ENCODE measurements at places on chromosomes 5 and 9.

GRCh38 chr9:128689820-128690683 is 1.0 kb downstream of the SET start:
- DNase-seq, result peak; percentile 46

DNA sequence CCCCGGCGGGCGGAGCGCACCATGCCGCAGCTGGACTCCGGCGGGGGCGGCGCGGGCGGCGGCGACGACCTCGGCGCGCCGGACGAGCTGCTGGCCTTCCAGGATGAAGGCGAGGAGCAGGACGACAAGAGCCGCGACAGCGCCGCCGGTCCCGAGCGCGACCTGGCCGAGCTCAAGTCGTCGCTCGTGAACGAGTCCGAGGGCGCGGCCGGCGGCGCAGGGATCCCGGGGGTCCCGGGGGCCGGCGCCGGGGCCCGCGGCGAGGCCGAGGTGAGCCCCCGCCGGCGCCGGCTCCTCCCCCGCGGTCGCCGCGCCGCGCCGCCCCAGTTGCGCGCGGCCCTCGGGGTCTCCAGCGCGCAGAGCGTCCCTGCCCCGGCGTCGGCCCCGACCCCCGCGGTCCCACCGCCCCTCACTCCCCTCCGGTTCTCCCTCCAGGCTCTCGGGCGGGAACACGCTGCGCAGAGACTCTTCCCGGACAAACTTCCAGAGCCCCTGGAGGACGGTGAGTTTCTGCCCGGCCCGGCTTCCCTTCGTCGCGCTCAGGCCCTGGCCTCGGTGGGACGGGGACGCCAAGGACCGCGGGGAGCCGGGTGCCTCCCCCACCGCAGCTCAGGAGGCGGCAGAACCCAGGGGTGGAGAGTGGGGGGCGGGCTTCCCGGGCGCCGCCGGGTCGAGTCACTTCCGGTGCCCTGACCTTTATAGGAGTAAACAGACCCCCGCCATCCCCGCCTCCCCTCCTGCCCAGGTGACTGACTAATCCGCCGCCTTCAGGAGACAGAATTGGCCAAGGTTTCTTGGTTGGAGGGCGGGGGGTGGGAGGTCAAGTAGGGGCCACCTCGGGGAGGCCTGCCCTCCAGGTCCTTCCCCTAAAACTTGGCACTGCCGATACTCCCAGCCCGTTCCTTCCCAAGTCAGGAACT is 665 bp downstream of the TCF7 start:
- DNase-seq, result peak; percentile 64

DNA sequence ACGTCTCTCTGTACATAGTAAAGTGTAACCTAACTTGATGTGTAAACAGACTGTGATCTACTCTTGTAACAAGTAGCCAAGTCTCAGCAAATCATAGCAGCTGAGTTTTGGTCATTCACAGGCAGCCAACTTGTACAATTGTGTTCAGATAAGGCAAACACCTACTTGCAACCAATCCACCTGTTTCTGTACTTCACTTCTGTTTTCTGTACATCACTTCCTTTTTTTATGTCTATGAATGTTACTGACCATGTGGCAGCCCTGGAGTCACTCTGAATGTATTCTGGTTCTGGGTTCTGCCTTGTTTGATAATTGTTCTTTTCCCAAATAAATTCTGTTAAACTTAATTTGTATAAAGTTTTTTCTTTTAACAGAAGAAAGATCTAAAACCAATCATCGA is 26.0 kb downstream of the RLN2 start:
- no peak for DNase-seq

GRCh38 chr5:78607864-78608263 is 40.7 kb downstream of the LHFPL2 start:
- no peak for DNase-seq

GRCh38 chr5:16518606-16519005 is 53.0 kb upstream of the ZNF622 start:
- no peak for DNase-seq

GRCh38 chr5:59661311-59661710 is 232.2 kb downstream of the PDE4D start:
- DNase-seq, result no peak

GRCh38 chr9:33506626-33507370 is 17.3 kb upstream of the ANKRD18B start:
- DNase-seq, result no peak

DNA sequence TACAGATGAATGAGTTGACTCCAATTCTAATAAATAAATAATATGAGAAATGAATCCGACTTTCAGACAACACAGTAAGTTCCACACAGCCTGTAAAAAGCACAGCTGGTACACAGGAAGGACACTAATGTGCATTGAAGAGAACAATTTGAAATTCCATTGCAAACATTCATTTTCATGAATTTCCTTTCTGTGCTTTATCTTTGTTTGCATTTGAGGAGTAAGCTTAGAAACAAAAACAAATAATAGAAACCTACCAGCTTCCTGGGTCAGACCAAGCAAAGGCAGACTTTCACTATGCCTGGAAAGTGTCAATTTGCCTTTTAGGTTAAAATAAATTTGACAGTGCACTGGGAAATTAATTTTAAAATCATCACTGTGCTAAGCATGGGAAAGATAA is 143.8 kb upstream of the VLDLR start:
- no peak for DNase-seq

- no peak for DNase-seq
These were observed 284.2 kb downstream of the NR3C1 start for GRCh38 chr5:143119291-143119769.

DNA sequence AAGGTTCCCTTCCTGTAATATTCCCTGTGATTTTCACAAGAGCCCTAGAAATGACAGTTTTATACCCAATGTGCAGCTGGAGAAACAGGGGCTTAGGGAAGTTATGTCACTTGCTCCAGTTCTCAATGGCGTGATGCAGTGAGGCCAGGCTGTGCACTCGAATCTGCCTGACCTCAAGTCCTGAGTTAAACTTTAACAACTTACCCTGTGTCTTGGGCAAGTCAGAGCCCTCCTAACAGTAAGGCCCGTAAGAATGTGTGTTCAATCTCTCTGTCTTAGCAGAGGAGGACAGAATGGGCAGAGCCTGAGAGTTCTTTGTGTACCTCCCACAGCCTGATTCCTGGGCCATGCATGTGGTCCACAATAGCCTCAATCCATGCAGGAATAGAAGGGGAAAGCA is 181.1 kb downstream of the TRIM32 start:
- DNase-seq, result no peak

DNA sequence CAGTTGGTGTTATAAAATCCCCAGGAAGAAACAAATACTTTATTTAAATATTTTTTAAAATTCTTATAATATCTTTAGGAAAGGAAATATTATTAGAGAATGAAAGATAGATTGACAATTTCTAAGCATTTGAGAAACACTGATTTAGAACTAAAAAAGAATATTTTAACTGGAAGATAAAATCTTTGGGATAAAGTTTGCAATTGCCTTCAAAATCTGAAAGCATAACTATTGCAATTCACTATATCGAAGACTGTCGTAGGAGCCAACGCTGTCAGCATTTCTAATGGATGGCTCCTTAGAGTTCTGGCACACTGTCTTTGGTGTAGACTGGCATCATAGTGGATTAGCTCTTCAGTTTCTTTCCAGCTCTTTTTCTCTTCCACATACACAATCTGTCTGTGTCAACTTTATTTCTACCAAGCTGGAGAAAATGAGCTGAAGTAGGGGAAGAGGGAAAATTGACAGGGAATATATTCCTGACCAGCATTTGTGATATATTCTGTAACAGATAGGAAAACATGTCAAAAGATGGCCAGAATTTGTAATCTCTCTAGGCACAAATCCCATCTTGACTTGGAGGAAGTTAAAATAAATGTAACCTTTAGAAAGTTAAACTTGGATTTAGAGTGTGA is 1561.4 kb downstream of the MAT2B start:
- no peak for DNase-seq

GRCh38 chr5:137036640-137037039 is 462.5 kb downstream of the SPOCK1 start:
- DNase-seq, result no peak

GRCh38 chr5:131525805-131526204 is 109.2 kb downstream of the RAPGEF6 start:
- DNase-seq, result no peak

DNA sequence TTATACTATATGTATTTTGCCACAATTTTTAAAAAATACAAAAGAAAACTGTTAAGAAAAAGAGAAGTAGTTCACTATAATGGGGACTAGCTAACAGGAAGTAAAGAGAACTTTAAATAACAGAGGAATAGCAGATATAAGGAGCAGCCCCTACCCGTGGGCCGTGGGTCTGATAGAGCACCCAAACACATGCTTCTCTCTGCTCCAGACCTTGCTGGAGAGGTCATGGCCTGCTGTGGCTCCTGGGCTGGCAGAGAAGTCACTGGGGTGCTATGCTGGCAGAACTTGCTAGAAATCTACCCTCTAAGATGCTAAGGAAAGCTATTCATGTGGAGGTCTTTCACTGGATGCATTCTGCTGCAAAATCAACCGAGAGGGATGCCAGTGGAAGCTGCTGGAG is 10.0 kb upstream of the TNFAIP8 start:
- DNase-seq, result no peak

GRCh38 chr5:172886974-172887501 is 53.0 kb downstream of the ERGIC1 start:
- no peak for DNase-seq

DNA sequence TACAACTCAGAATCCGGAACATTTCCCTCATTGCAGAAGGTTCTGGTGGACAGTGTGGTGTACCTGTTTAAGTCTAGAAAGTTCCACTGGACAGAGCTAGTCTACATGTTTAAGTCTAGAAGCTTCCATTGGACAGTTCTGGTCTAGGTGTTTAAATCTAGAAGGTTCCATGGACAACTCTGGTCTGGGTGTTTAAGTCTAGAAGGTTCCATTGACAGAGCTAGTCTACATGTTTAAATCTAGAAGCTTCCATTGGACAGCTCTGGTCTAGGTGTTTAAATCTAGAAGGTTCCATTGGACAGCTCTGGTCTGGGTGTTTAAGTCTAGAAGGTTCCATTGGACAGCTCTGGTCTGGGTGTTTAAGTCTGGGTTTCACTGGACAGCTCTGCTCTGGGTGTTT is 25.0 kb downstream of the CCDC187 start:
- DNase-seq, result no peak

DNA sequence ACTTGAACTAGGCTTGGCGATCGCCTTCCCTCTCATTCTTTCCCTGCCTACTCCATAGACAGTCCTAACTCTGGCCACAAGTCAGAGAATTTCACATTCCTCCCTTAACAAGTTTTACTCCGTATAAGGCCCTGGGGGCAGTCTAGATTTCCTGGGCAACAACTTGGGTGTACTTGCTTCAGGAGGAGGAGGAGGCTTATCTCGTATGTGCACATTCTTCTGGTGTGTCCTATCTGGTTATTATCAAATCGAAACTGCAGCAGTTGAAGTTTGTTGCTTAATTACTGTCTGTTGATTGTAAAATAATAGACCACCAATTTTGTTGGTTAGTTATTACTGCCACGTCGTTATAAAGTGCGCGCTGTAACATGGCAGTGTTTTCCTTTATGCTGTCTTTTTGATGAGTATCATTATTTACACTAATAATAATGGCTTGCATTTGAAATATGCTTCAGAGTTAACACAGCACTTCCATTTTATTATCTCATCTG is 42.0 kb downstream of the PIP5K1B start:
- DNase-seq, result no peak

GRCh38 chr9:134198791-134199190 is 34.4 kb upstream of the RNU6ATAC start:
- DNase-seq, result no peak

DNA sequence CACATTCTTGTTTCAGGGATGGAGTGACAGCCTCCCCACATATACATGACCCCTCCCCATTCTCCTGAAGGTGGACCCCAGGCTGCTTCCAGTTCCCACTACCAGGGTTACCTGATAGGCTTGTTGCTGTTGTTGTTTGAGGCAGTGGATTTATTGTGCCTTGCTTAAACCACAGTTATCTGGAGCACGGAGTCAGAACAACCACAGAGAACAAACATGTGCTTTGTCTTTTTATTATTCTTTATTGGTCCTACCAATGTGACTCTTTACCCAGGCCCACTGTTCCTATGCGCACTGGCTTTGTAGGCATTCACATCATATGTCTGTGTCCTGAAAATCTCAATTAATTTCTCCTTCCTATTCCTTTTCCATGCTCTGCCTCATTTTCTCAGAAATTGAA is 41.2 kb upstream of the IPPK start:
- DNase-seq, result no peak

GRCh38 chr9:88942411-88942810 is 48.9 kb upstream of the S1PR3 start:
- no peak for DNase-seq

- DNase-seq, result no peak
These were observed 147.5 kb upstream of the RUSC2 start for GRCh38 chr9:35342221-35342958.

DNA sequence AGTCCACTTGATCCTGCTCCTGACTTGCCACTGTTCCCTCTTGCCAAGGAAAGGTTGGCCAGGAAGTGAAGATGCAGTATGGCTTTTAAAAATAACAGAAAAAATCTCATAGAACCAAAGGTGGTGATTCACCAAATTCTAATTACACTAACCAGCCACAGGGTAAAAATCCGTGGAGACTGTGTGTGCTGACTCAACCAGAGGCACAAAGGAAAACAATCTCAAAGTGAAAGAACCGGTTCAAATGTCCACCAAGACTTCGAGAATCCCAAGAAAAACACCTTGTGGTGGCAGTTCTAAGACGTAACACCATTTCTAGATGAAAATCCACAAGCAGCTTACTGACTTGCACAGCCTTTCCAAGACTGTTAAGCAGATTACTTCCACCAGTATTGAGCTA is 279.1 kb downstream of the TLE1 start:
- no peak for DNase-seq
